ENCODE measurements at places on chromosomes 11 and 22.
A peak's percentile ranks its signal among the peaks of the same experiment; 100 is the strongest.

DNA sequence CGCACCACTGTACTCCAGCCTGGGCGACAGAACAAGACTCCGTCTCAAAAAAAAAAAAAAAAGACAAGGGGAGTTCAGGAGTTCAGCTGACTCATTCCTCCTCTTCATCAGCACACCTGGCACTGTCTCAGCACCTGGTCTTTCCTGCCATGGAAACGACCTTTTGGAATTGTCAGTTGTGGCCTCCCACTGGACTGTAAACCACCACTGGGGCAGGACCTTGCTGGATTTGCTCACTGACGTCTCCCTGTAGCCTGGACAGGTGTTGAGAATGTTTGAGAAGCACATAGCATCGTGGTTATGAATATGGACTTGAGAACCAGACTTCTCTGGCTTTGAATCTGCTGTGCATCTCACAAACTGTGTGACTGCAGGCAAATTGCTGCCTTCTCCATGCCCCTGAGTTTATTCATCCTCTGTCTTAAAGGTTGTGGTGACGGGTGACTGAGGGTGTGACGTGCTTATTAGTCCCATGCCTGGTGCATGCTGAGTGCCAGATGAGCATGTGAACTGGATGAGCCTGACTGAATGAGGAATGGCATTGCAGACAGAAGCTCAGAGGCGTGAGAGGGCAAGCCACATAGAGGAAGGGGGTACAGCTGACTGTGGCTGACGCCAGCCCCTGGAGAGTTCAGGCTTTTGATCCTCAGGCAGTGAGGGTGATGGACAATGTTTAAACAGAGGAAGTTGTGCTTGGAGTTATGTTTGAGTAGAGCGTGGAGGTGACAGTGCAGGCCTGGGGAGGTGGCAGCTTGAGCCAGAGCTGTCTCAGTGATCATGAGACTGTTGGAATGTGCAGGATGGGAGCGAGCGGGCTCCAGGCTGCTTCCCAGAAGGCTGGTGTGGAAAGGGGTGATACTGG lies 12.7 kb downstream of the TOM1 start:
- peak overlapping the region; percentile 56 for H3K27ac ChIP-seq
- H3K36me3 ChIP-seq = no peaks in the 10 kb centered on the region
- no peaks in the 10 kb centered on the region for H3K27me3 ChIP-seq
- DNase-seq = peak; percentile 78
- H3K4me1 ChIP-seq = peaks cover 68% of the 10 kb centered on the region
- H3K4me3 ChIP-seq = no peak overlapping the region

DNA sequence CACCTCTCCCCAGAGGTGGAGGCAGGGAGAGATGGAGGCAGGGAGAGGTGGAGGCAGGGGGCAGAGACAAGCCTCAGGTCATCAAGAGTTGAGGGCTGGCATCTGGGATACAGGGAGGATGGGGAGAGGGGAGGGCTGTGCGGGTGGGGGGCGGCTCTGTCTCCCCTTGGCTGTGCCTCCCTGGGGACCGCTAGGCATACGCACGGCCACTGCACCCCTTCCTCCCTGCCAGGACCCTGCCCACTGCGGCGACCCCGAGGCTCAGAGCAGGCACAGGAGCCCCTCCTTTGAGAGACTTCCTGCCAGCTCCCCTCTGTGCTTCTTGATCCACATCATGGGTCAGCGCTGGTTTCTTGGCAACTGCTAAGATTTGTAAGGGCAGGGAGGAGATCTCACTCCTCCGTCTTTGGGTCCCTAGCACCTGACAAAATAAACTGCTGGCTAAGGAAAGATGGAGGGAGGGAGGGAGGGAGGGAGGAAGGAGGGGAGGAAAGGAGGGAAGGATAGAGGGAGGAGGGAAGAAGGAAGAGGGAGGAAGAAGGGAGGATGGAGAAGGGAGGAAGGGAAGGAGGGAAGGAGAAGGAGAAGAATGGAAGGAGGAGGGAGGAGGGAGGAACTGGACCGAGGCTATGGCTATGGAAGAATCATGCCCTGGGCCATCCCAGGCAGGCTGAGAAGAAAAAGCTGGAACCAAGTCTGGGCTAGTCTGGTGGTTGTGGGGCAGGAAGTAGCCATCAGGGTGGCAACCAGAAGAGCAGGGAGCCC lies 18.5 kb downstream of the PRR33 start:
- H3K36me3 ChIP-seq = no peaks in the 10 kb centered on the region
- no peaks in the 10 kb centered on the region for H3K27me3 ChIP-seq
- no peak overlapping the region for H3K4me3 ChIP-seq
- no peaks in the 10 kb centered on the region for H3K4me1 ChIP-seq

DNA sequence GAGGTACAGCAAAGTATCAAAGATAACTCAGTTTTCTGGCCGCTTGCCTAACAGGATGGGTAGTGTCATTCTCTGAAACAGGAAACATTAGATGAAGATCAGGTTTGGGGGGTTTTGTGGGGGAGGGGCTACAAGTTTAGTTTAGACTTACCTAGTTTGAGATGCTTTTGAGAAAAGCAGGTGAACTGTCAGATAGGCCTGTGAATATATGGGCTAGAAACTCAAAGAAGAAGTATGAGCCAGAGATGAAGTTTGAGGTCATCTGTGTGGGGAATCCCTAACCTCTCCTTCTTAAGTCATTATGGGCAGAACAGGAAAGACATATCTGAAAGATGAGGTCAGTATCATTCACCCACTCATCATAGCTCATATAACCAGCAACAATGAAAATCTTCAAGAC lies 11.9 kb downstream of the HOATZ start:
- H3K27ac ChIP-seq = no peak overlapping the region
- H3K4me3 ChIP-seq = no peak overlapping the region
- DNase-seq = no peak
- no peaks in the 10 kb centered on the region for H3K36me3 ChIP-seq
- H3K27me3 ChIP-seq = no peaks in the 10 kb centered on the region

- H3K27me3 ChIP-seq = no peaks in the 10 kb centered on the region
- H3K4me1 ChIP-seq = no peaks in the 10 kb centered on the region
- no peak for DNase-seq
- no peak overlapping the region for H3K4me3 ChIP-seq
Observed at GRCh38 chr11:92455210-92455790, 230.7 kb downstream of the FAT3 start.

- H3K4me3 ChIP-seq = no peak overlapping the region
- no peaks in the 10 kb centered on the region for H3K36me3 ChIP-seq
- DNase-seq = no peak
- H3K27me3 ChIP-seq = no peaks in the 10 kb centered on the region
- no peak overlapping the region for H3K27ac ChIP-seq
Observed at GRCh38 chr11:27397624-27398399, 34.8 kb upstream of the CCDC34 start.

- H3K4me3 ChIP-seq = no peak overlapping the region
- H3K27ac ChIP-seq = no peak overlapping the region
- H3K4me1 ChIP-seq = no peaks in the 10 kb centered on the region
- DNase-seq = no peak
- H3K27me3 ChIP-seq = no peaks in the 10 kb centered on the region
- no peaks in the 10 kb centered on the region for H3K36me3 ChIP-seq
Observed at GRCh38 chr11:28649922-28650321, 541.7 kb downstream of the METTL15 start.

DNA sequence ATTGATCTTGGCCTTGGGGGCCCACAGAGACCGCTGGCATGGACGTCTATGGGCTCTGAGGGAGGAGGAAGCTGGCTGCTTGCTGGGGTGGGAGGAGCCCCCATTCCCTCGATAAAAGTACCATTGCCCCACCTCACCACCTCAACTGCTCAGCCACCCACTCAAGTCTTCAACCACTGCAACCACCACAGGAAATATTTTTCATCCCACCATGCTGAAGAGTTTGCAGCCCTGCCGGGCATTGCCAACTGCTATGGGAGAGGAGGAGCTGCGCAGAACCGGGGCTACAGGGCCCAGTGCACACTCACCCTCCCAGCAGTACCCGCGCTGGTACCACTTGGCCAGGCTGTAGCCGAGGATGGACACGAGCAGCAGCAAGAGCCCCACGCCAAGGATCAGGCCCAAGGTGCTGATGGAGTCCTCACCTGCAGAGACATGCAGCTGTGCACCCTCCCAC lies 29.2 kb downstream of the IL10RA start:
- no peaks in the 10 kb centered on the region for H3K27me3 ChIP-seq
- DNase-seq = no peak
- no peak overlapping the region for H3K27ac ChIP-seq
- no peaks in the 10 kb centered on the region for H3K4me1 ChIP-seq

- no peak for DNase-seq
- no peaks in the 10 kb centered on the region for H3K4me1 ChIP-seq
- no peaks in the 10 kb centered on the region for H3K27me3 ChIP-seq
- no peaks in the 10 kb centered on the region for H3K36me3 ChIP-seq
- peak overlapping the region; percentile 20 for H3K4me3 ChIP-seq
- H3K27ac ChIP-seq = peak overlapping the region; percentile 57
Observed at GRCh38 chr11:124896821-124897391, 759 bp downstream of the ROBO4 start.

DNA sequence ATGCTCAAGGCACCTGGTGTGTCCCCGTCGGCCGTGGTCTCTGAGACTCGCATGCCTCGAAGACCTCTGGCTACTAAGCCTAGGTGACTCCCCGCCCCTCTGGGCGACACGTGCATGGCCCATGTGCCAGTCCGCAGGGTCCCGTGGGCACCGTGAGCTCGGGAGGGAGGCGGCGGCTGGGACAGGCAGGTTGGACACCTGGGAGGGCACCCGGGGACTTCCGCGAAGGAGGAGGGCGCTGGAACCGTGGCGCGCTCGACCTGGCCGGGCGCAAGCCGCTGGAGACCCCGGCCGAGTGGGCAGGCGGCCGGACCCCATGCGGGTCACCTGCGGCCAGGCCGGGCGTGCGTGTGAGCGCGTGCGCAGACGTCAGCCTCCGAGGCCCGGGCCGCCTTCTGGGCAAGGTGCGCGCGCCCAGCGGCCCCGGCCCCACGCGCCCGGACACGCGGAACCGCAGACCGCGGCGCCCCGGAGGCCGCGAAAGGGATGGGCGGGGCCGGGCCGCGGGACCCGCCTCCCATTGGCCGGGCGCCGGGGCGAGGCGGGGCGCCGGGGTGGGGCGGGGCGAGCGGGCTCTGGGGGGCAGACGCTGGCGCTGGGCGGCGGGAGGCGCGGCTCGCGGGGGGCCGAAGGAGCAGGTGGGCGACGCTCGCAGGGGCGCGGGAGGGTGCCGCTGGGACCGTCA lies 579 bp upstream of the RASD2 start:
- DNase-seq = peak; percentile 66
- H3K36me3 ChIP-seq = no peaks in the 10 kb centered on the region
- peak overlapping the region; percentile 50 for H3K4me3 ChIP-seq
- no peak overlapping the region for H3K27ac ChIP-seq

DNA sequence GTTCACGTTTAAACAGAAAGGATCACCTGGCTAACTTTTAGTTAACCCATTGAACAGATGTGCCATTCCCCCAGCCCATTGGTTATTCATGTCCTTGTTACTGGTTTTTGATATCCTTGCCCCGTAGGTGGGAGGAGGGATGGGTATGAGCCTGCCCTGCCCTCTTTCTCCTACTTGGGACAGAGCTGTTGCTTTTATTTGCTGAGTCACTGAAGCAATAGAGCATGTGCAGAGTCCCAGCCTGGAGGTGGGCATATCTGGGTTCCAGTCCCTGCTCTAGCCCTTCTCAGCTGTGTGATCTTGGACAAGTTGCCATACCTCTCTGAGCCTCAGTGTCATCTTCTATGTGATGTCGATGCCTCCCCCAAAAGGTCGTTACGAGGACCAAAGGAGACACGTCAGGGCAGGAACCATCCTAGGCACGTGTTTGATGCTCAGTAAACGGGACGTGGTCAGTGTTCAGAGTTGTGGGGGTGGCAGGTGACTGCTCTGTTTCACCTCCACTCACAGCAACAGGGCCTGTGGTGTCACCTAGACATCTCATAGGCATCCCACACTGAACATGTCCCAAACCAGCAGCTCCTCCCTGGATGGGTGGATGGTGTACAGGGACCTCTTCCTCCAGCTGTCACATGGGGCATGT lies 61.0 kb downstream of the BMAL1 start:
- no peak overlapping the region for H3K4me3 ChIP-seq
- DNase-seq = no peak
- no peak overlapping the region for H3K27ac ChIP-seq
- H3K36me3 ChIP-seq = no peaks in the 10 kb centered on the region
- no peaks in the 10 kb centered on the region for H3K27me3 ChIP-seq

DNA sequence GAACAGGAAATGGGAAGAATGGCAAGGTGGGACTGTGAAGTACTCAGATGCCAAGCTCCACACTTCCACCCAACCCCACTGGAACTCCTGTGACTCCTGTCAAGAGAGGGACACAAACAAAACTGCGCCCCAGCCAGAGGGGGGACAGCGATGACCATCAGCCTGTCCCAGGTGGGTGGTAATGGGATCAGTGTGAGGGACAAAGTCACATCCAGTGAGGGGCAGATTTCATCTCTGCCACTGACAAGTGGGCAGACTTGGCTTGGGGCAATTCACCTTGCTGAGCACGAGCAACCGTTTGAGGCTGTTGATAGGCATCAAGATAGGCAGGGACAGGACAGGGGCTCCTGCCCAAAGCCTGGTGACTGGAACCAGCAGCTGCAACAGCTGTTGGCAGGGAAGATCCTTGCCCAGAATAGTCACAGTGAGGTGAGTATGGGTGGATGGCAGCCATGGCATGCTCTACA lies 105.4 kb upstream of the PITPNB start:
- no peaks in the 10 kb centered on the region for H3K27me3 ChIP-seq
- H3K36me3 ChIP-seq = no peaks in the 10 kb centered on the region
- no peaks in the 10 kb centered on the region for H3K4me1 ChIP-seq
- no peak for DNase-seq
- H3K27ac ChIP-seq = no peak overlapping the region

Measured in right lobe of liver (tissue), 6 donors.